ENCODE measurements at places on chromosomes 12 and 14.
A peak's percentile ranks its signal among the peaks of the same experiment; 100 is the strongest.

GRCh38 chr12:109016978-109017377 lies 3.9 kb downstream of the SVOP start:
- no peak for DNase-seq

DNA sequence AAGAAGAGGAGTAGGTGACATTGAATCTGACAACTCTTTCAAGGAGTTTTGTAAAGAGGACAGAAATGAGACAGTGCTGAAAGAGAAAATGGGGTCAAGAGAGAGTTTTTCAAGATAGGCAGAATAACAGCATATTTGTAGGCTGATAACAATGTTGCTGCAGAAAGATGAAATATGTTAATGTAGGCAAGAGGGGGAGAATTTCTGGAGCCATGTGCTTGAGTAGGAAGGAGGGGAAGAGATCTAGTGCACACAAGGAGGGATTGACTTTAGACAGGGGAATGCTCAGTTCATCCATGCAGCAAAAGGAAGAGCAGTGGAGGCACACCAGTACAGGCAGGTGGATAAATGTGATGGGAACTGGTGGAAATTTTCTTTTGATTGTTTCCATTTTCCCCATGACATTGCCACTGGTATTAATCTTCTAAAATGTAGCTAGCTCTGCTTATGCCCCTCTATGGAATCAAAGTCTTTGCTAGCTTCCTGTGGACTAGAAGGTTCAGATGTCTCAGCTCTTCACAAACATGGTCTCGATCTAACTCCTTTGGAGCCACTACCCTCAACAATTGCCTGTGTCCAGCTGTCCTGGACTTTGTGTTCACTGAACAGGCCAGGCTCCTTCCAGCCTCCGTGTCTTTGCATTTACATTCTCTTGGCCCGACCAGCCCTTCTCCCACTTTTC lies 9.1 kb downstream of the PROX2 start:
- DNase-seq, result no peak

- DNase-seq, result peak; percentile 33
Measured at GRCh38 chr12:67790660-67791059, 142.1 kb downstream of the DYRK2 start.

DNA sequence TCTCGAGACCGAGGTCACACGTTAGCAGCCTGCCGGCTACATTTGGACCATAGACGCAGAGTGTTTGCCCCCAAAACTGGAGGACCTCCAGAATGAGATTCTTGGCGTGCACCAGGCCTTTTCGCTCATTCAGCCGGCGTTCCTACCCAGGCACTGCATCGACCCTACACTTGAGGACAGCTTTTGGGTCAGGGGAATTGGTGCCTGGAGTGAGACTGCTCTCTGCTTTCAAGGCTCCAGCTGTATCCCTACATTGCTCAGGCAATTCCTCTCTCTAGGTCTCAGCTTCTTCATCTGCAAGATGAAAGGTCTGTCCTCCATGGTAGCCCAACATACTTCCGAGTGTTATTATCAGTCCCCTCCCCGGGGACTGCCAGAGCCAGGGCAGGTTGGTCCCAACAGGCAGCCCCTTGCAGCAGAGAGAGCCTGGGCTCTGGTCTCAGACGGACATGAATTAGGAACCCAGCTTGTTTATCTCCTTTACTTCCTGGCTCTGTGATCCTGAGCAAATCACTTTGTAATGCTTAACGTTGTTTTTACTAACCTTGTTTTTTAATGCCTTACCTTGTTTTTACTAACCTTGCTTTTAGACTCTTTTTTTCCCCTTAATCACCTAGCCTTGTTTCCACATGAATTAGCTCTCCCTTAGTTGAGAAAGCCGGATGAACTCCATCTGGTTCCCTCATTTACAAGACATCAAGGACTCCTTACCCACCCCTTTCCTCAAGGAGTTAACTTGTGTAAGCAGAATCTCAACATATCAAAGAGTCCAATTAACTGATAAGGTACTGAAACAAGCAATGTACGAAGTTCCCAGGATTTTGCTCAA lies 892 bp downstream of the TCHP start:
- peak; percentile 71 for DNase-seq

DNA sequence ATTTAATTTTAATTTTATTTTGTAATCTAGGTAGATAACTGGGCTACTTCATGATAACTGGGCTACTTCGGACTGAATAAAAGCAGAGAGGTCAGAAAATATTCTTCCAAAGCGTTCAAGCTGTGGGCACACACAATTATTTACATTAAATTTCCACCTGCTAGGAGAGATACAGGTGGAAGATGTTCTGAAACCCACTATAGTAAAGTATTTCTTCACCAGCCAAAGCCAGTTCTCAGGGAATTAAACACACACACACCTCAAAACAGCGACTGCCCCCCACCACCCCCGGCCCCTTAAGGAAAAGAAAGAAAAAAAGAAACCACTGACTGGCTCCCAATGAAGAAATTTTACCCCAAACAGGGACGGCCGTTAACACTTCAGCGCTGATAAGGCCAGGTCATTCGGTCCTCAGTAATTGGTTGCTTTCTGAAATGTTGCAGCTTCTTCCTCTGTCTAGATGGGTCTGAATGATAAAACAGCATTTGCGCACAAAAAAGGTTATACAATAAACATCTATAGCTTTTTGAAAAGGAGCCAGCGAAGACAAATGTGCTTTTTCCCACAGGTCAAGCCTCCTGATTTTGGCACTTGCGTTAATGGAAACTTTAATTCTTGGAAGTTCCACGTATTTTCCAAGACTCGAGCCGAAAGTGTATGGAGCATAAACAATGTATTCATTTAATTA lies 771 bp upstream of the KCNJ8 start:
- no peak for DNase-seq

- peak; percentile 48 for DNase-seq
Measured at GRCh38 chr12:129903956-129904829, at the start of gene TMEM132D. Gene TMEM132D (minus strand): TSS chr12:129904025.

- DNase-seq, result no peak
Measured at GRCh38 chr14:51613416-51613815, 38.3 kb upstream of the FRMD6 start.

GRCh38 chr12:123533672-123534643 lies at the start of gene RILPL1:
Gene RILPL1 (minus strand): TSS chr12:123533719. CDS start chr12:123533482, 237 bp downstream.
- peak; percentile 14 for DNase-seq

GRCh38 chr12:48110691-48111311 lies 4.9 kb upstream of the SENP1 start:
- no peak for DNase-seq

- no peak for DNase-seq
Measured at GRCh38 chr12:49260571-49261363, 4.1 kb upstream of the TUBA1C start.

- DNase-seq, result peak; percentile 89
Measured at GRCh38 chr14:61203081-61203753, 77.9 kb downstream of the TMEM30B start.

- no peak for DNase-seq
Measured at GRCh38 chr12:4036671-4037271, 163.6 kb upstream of the PARP11 start.

DNA sequence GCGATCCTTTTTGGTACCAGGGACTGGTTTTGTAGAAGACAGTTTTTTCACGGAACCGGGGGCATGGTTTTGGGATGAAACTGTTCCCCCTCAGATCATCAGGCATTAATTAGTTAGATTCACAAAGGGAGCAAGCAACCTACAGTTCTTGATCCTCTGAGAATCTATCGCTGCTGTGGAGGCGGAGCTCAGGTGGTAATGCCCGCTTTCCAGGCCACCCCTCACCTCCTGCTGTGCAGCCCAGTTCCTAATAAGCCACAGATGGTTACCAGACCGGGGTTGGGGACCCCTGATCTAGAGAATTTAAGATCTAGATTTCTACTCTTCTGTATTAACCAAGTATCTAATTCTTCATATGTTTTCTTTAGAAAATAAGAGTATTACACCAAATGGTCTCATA lies 4.8 kb downstream of the ARHGAP5 start:
- no peak for DNase-seq

DNA sequence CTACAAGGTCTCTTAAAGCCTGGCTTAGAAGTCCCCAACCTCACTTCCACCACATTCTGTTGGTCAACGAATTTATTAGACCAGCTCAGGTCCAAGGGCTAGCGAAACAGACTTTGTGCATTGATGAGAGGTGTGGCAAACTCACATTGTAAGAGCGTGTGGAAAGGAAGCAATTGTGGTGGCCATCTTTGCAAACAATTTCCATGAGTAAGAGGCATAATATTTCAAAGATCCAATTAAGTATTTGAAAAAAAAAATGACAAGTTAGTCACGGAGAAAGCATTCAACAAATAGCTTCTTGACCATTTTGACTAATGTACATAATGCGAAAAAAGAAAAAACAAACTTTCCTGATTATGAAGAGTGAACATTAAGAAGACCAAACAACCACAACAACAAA lies 7.4 kb downstream of the NR1H4 start:
- no peak for DNase-seq

- no peak for DNase-seq
Measured at GRCh38 chr12:88638966-88639760, 58.9 kb upstream of the KITLG start.

DNA sequence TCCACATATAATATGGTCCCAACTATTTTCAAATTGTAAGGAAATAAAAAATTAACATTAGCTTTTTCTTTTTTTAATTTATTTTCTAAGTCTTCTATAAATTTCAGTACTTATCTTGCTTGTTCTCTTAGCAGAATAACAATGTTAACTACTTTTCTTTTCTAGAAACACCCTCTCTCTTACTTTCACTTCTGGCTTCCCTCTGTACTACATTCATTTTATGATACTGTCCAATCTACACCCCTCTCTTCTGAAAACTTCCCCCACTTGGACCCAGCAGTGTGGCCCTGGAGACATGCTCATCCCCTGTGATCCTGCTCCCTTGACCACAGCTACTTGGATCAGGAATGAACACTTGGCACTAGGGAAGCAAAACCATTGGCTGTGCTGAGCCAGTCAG lies 15.7 kb downstream of the SGPP1 start:
- no peak for DNase-seq

- DNase-seq, result no peak
Measured at GRCh38 chr14:75335571-75335970, 56.9 kb downstream of the FOS start.

GRCh38 chr14:105213361-105213760 lies 32.2 kb upstream of the NUDT14 start:
- DNase-seq, result no peak

DNA sequence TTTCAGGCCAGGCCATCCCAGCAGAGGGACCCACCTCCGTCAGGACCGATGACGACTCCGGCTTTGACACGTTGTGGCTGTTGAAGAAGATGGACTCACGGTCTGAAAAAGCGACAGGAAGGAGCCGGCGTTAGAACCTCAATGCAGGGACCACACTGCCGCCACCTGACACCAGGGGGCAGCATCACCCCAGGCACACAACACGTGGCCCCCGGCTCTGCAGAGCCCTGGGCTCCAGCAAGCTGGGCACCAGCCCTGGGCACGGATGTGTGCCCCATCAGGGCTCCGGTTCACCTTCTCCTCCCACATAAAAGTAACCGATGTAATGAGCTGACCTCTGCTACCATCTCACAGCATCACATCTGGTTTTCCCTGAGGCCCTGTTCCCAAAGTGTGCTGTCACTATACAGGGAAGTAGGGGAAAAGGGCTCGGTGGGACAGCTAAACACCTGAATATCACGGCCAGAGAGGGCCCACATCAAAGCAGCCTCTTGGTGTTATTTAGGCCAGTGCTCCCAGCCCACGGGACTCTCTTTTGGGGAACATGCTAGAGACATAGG lies 29.0 kb downstream of the CHGA start:
- DNase-seq, result peak; percentile 70

DNA sequence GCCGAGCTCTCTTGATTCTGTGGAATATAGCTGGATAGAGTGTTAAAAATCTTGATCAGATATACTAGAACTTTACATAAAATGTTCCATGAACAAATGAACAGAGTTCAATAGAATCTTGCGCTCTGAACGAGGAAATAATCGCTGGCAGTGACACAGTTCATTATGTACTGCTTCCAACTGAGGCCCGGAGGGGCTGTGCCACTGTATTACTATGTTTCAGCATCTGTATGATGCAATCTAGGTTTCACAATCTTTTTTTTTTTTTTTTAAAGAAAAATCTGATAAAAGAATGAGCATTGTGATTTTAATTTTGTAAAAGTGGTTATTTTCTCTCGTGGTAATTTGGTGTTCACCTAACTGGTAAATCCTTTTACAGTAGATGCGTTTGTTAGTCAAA lies 77.2 kb downstream of the FERMT2 start:
- no peak for DNase-seq

DNA sequence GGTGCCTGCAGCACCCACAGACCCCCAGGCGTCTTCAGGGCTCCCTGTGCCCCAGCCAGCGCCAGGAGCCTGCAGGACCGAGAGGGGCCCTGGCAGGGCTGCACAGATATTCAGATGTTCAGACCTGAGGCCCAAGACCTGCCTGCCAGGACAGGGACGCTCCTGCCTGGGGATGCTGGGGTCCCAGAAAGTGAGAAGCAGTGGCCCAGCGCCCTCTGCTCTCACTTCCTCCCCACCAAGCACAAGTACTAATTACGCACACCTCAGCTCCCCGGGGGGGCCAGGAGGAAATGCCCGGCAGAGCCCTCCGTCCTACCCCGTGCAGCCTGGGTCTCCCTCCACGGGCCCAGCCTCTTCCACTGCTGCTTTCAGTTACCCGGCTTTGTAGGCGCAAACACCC lies 28.8 kb upstream of the INF2 start:
- no peak for DNase-seq
